ENCODE measurements at places on chromosomes 2 and 18.

- no peak for DNase-seq
Observed at GRCh38 chr2:15378148-15378908, 182.8 kb downstream of the NBAS start.

DNA sequence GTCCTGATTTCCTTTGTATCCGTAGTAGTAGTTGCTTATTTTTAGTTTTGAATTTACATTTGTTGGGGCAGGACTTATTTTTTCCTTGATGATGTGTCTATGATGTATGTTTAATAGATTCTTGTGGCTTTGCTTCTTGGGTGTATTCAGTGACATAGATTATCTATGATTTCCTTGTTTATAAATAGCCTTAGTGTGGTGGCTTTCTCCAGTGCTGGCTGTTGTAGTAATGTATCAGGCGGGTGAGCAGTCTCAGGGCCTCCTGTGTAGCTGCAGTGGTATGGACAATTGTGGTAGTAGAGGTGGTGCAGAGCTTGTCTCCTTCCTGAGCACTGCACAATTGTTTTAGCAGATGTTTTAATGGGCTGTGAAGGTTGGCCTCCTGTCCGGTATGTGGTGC, 60.5 kb downstream of the SMCHD1 start:
- no peak for DNase-seq

GRCh38 chr18:50374220-50374752, 560 bp upstream of the SKA1 start:
- no peak for DNase-seq

GRCh38 chr18:13647761-13648160, 78.6 kb downstream of the FAM210A start:
- DNase-seq, result no peak

GRCh38 chr2:32231959-32232358, 32.7 kb downstream of the NLRC4 start:
- no peak for DNase-seq

DNA sequence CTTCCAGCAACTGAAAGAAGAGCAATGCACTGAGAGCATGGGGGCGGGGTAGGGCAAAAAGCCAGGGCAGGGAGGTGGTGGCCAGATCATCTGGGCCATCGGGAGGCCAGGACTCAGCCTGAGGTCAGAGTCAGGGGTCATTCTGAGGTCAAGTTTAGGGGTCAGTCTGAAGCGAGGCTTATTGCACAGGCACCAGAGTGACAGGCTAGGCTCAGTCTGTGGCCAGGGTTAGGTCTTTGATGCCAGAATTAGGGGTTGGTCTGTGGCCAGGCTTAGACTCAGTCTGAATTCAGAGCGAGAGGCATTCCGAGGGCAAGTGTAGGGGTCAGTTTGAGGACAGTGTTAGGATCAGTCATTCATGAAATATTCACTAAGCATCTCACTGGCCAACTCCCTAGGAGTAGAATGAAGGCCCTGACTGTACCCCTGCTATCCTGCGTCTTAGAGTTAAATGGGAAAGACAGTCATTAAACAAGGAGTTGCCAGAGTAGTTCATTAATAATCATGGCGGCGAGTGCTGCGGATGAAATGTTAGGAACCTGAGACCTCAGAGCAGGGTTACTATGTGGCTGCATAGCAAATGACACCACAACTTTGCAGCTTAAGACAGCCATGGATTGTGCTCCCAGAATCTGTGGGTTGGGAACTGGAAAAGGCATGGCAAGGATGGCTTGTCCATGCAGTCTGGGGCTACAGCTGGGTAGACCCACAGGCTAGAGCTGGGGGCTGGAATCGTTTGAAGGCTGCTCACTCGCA, 198.7 kb downstream of the CYP26B1 start:
- no peak for DNase-seq

DNA sequence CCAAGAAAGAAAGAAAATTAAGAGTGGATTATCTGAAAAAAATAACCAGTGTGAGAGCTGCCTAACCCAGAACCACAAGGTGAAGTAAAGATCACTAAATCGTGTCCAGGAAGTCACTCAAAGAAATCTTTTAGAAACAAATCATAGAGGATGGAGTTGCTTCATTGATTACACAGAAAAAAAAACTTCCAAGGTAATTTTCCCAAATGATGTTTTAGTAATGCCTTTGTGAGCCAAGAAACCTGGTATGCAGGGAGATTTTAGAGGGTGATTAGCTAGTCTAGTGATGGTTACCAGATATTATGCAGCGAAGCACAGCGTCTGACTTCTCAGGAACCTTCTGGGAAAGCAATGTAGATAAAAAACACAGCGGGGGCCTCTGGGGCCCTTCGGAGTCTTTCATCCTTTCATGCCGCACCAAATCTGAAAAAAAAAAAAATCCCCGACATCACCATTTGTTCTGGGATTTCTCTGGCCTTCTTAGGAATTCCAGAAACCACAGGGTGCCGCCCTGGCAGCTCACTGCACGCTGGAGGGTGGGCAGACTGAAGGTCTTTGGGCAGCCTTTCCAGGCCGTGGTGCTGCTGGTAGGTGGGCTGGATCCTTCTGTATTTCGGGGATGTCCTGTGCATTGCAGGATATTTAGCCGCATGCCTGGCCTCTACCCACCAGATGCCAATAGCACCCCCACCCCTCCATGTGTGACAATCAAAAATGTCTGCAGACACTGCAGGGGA, 17.3 kb downstream of the ALPK2 start:
- DNase-seq, result no peak

GRCh38 chr2:25252291-25253152, 84.1 kb upstream of the POMC start:
- no peak for DNase-seq

- peak; percentile 27 for DNase-seq
Observed at GRCh38 chr2:96470636-96471035, 34.5 kb downstream of the NEURL3 start.

- no peak for DNase-seq
Observed at GRCh38 chr18:46636040-46636630, 20.9 kb downstream of the LOXHD1 start.

- DNase-seq, result no peak
Observed at GRCh38 chr18:6010284-6010683, 115.0 kb upstream of the TMEM200C start.

- DNase-seq, result no peak
Observed at GRCh38 chr2:48694149-48694548, 61.4 kb downstream of the LHCGR start.

- DNase-seq, result no peak
Observed at GRCh38 chr2:172246649-172247048, 143.9 kb upstream of the DLX2 start.

DNA sequence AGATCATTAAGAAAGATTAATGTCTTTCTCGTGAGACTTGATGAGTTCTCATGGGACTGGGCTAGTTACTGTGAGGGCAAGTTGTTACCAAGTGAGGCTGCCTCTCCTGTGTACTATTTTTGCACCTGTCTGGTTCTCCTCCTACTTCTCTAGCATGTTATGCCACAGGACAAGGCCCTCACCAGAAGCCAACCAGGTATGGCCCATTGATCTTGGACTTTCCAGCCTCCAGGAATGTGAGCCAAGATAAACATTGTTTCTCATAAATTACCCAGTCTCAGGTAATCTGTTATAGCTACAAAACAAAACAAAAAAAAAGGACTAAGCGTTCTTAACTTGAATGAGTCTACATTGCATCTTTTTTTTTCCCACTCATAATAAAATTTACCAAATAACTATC, 184.1 kb downstream of the CDH7 start:
- DNase-seq, result no peak

DNA sequence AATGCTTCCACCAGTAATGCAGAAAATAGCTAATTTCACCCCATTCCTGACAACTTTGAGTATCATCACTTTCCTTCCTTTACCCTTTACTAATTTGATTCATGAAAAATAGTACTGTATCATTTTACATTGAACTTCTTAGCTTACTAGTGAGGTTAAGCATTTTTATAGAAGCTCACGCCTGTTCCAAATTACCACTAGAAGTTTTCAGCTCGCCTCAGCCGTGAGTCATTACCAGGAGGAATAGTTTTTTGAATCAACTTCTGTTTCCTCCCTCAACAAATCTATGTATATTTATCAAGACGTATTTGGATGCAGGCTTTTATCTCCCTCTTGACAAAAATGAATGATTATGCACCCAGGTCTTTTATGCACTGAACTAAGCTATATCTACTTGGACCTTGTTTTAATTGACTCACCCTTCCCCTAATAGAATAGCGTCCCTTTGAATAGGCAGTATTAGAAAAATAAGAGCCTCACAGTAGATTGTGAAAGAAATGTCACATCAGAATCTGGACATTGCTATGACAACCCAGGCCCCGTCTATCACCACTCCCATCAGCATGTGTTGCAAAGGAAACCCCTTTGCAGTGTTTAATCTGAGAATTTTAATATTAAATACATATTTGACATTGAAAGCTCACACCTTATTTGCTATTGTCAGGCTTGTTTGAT, 207.4 kb upstream of the NRP2 start:
- DNase-seq, result no peak

GRCh38 chr2:97348265-97348664, 235.3 kb downstream of the ANKRD36 start:
- DNase-seq, result no peak

- no peak for DNase-seq
Observed at GRCh38 chr2:233161730-233162129, 89.7 kb upstream of the ATG16L1 start.

DNA sequence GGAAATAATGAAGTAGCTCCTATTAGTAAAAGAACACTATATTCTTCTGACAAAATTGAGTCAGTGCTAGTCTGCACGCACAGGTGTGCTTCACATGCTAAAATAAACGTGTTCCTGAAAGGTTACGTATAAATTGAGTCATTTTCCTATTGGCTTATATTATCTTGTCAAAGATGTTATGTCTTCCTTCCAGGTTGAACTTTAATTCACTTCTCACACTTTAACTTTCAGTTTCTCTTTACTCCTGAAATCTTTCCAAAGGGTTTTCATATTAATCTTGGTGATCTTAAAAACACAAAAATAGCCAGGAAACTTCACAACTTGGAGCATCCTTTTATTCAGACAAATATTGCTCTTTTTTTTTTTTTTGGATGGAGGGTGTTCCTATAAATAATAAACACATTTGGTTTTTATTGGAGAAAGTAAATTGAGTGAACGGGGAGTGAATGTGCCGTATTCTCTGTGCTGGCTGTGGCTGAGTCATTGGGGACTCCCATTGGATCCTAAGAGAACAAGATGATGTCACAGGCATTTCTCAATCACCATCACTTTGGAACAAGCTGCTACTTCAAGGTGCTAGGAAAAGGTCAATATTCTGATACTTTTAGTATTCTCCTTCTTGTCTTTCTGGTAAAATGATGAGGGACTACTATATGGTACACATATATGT, 150.2 kb upstream of the SPATS2L start:
- no peak for DNase-seq

GRCh38 chr2:217407362-217407761, 547.5 kb upstream of the TNP1 start:
- no peak for DNase-seq

- no peak for DNase-seq
Observed at GRCh38 chr2:135931776-135932443, 53.5 kb downstream of the DARS1 start.

GRCh38 chr2:27096748-27097297, 10.3 kb downstream of the KHK start:
- DNase-seq, result no peak

DNA sequence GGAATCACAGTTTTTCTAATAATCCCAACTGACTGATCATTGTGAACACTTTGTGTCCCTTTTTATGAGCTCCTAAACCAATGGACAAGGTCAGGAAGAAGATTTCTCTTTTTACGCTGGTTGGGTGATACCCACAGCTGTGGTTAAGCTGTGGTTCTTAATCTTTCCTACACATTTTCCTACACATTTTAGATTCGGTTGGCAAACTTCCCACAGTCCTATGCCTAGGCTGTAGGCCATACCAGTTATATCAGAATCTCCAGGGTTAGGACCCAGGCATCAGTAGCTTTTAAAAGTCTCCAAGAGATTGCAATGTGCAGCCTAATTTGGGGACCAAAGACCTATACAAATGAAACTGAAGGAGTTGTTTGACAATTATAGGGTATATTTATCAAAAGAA, 203.0 kb downstream of the SP3 start:
- no peak for DNase-seq

DNA sequence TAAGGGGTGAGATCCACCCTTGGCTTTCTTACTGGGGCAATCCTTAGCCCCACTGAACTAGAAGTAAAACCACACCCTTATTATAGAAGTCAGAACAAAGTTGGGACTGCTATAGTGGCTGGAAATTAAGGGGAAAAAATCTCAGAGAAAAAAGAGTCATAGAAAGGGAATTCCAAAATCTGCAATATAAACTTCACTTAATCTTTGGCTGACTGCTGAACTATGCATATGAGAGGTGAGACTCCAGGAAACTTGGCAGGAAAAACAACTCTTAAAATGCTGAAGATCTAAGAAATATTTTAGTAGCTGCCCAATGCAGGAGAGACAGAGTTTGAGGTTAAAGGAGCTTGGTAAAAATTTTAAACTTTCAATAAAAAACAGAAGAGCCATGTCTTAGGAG, 201.8 kb upstream of the FN1 start:
- DNase-seq, result no peak

DNA sequence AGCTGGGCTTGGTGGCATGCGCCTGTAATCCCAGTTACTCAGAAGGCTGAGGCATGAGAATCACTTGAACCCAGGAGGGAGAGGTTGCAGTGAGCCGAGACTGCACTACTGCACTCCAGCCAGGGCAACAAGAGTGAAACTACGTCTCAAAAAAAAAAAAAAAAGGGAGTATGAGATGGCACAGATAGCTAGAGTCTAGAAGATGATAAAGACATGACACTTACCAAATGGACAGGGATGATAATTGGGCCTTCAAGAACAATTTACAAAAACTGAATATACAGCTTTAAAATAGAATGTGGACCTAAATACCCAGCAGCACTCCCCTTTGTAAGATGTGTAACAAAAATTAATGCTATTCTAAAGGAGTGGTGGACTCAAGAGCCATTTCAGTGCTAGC, 2.7 kb downstream of the METTL4 start:
- no peak for DNase-seq

- DNase-seq, result no peak
Observed at GRCh38 chr2:189613650-189614420, 33.2 kb upstream of the SLC40A1 start.

DNA sequence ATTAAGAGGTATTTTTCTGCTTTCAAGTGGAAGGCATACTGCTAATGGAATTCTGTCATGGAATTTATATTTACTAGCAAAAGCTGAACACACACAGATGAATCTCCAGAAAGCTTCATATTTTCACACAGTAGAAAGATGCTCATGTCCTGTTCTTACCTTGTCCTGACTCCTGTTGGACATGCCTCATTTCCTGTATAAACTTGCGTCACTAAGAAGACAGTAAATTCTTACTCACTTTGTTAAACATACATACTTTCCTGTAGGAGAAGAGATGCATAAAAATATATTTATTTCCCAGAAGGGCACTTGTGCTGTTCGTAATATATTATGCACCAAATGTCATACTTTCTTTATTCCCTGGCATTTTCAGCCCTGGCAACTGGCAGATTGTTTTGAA, 238.3 kb upstream of the RASGRP3 start:
- no peak for DNase-seq
